Activated gamma-delta T cell treated with Interleukin-2 at 50 U/mL for 16 hours (primary cell): ENCODE measurements at places on chromosomes 2 and 18.

DNA sequence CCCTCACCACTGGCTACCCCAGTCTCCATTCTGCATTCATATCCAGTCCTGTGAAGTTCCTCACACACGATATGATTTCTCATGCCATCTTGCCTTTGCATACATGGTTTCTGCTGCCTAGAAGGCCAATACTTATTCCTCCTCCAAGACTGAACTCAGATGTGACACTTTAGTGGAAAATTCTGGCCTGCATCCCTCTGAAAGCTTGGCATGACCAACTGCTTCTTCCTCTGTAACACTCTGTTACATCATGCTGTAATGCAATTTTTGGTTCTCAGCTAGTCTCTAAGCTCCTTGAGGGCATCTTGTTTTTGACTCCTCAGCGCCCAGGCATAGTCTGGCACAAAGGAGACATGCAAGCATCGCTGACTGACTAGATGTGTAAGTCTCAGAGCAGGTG, 12.6 kb downstream of the FAM161A start:
- DNase-seq: no peak

- DNase-seq: no peak
These were observed 6.5 kb upstream of the LGALSL start for GRCh38 chr2:64447317-64448040.

GRCh38 chr2:186992597-186992996, 143.6 kb upstream of the ZSWIM2 start:
- no peak for DNase-seq

DNA sequence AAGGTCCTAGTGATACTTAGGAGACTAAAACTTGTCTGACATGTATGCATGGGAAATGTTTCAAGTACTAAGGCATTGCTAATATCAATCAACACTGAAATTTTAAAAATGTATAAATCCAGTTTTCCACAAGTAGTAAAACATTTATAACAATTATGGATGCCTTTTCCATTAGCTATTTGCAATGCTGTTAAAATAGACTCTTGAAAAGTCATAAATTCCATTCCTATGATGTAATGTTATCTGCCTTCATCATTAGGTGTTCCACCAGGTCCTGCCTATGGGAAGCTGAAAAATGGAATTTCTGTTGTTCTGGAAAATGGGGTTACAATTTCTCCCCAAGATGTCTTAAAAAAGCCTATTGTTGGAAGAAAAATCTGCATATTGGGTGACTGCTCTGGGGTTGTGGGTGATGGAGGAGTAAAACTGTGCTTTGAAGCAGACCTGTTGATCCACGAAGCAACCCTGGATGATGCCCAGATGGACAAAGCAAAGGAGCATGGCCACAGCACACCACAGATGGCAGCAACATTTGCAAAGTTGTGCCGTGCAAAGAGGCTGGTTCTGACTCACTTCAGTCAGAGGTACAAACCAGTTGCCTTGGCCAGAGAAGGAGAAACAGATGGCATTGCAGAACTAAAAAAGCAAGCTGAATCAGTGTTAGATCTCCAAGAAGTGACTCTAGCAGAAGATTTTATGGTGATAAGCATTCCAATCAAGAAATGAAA, 18.7 kb downstream of the ELAC1 start:
- no peak for DNase-seq

DNA sequence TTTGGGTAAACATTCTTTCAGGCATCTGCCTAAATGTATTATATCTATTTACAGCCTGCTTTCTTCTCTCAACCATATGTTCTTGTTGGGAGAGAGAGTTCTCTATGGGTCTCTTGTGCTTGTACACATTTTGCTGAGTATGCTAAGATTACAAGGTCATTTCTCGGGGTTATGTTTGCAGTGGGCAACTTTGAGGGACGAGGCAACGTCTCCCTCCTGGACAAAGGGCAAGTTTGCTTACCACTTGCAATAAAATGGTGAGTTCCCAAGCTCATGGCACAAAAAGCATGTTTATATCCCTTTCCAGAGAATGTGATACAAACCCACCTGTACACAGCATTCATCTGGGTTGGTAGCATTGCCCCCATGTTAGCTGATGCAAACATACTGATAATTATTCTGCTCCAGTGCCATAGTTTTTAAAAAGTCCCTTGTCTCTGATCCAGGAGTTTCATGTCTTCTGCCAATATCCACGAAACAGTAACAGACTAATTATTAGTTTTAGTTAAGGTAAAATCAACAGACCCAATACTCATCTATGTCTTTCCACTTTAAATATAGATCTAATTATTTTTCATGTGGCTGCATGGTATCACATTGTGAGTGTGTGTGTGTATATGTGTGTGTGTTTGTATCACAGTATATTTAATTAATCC, 84.2 kb upstream of the MAPK4 start:
- no peak for DNase-seq

DNA sequence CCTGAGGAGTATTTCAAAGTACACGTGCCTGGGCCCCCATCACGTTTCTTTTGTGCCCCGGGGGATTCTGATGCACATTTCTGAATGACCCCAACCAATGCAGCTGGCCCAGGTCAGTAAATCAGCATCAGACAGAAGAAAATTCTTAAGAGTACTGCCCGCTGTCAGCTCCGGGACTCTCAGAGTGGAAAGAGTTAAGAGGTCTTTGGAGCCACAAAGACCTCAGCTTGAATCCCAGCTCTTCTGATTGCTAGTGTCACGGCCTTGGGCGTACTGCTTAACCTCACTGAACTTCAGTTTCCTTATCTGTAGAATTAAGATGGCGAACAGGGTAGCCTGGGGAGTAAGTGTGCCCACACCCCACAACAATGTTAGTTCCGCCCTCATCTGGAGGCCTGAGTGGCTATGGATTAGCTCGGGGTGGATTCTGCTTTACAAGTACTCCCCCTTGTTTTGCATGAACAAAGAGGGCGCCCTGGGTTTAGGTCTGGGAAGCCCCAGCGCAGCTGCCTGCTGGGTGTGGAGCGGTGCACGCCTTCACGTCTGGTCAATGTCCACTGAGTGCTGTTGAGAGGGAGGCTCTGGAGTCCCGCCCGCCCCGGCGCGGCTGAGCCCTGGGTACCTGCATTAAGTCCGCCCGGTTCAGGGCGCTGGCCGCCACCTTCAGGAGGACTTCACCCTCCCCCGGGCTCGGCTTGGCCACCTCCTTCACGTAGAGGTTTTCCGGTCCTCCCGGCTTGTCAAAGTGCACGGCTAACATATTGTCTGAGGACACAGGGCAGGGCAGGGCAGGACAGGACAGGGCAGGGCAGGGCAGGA, 858 bp downstream of the TP53I3 start:
- no peak for DNase-seq
